ENCODE measurements at places on chromosomes 6 and 20. TPM values are rescaled to one million over a fixed set of nuclear protein-coding genes. Genes with fewer than 3 reads are reported as not detected.

DNA sequence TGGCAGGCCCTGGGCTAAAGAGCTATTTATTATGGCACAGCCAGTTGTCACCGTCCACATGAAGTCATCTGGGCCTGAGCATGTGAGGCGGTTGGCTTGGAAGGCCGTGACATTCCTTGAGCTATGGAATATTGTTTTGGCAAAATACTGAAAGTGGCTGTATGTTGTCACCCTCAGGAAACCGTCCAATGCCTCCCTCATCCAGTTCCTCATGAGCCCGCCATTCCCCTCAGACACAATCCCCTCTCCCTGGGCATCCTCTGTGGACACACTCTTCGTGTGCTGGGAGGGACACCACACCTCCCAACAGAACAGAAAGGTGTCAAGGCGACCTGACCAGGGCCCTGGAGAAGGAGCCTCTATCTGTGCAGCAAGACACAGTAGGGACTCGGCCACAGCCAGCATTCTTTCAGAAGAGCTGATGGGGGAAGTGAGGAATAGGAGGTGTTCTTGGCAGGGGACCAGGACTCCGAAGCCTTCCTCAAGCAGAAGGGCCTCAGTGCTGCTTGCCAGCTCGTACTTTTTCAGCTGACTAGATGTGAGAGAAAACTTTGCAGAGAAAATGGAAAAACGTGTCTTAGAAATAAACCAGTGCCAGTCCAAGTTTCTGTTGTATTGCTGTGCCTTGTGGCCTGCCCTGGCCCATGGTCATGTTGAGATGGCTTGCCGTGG is 120.5 kb downstream of the SOD2 start:
- H3K27me3 ChIP-seq: no peaks in the 10 kb centered on the region
- H3K27ac ChIP-seq: no peak overlapping the region
- H3K36me3 ChIP-seq: peaks cover 10% of the 10 kb centered on the region
- no peak overlapping the region for H3K4me3 ChIP-seq
- DNase-seq: no peak
- H3K4me1 ChIP-seq: no peaks in the 10 kb centered on the region

The NOTCH4 gene
- not detected for total RNA-seq

The CST9L gene
- not detected for total RNA-seq

The PLA2G7 gene
- not detected for total RNA-seq

The ERVFRD-1 gene
- total RNA-seq: not detected

The FOXS1 gene
- total RNA-seq: not detected

- H3K4me3 ChIP-seq: no peak overlapping the region
- no peaks in the 10 kb centered on the region for H3K36me3 ChIP-seq
- no peak overlapping the region for H3K27ac ChIP-seq
- DNase-seq: no peak
- no peaks in the 10 kb centered on the region for H3K27me3 ChIP-seq
- H3K4me1 ChIP-seq: peaks cover 12% of the 10 kb centered on the region
These were observed 1172.2 kb upstream of the CITED2 start for GRCh38 chr6:140546640-140547039.

DNA sequence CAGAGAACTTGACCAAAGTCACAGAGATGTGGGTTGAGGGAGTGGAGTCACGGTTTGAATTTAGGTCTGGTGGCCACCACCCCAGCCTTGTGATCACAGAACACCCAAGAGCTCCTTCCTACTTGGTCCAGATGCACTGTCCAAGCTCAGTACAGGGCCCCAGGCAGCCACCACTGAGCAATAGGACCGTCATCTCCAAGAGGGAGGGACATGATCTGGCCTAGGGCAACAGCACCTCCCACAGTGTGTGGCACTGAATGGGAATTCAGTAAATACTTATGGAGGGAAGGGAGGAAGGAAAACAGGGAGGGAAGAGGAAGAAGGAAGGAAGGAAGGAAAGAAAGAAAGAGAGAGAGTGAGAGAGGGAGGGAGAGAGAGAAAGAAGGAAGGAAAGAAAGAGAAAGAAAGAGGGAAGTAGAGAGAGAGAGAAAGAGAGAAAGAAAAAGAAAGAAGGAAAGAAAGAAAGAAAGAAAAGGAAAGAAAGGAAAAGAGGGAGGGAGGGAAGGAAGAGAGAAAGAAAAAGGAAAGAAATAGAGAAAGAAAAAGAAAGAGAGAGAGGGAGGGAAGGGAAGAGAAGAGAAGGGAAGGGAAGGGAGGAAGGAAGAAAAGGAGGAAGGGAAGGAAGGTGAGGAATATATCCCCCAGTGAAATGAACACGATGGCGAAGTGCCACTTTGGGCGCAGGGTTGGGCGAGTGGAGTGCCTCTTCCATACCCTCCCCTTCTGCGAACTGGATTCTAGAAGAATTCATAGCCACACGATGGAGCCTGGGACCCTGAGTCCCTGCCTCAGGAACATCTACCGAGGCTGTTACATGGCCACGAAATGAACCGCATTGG is 243.7 kb downstream of the TFAP2C start:
- no peak overlapping the region for H3K27ac ChIP-seq
- no peaks in the 10 kb centered on the region for H3K27me3 ChIP-seq
- H3K4me3 ChIP-seq: no peak overlapping the region

The RPP40 gene
- total RNA-seq: 34.8 TPM

The OR2H2 gene
- total RNA-seq: not detected

DNA sequence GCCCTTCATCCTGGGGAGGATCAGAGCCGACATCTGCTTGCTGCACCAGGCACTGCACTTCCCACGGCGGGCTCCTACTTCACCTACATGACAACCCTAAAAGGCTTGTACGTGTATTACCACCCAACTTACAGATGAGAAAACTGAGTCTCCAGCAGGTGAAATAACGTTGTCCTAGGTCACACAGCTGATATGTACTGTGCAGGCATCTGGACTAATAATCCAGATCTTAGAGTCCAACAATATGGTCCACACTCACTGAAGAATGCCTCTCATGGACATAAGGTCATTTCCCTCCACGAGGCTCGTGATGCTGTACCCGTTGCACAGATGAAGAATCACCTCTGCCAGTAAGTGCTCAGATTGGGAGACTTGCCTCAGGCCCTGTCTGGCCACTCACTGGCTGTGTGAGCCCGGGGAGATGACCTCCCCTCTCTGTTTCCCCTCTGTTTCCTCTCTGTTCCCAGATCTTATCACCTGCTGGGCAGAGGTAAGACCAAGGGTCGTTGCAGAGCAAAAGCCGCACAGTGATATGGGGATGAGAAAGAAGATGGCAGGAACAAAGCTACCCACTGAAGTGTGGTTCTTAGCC is 32.1 kb downstream of the TGM2 start:
- H3K36me3 ChIP-seq: no peaks in the 10 kb centered on the region
- DNase-seq: no peak
- H3K4me1 ChIP-seq: peaks cover 7% of the 10 kb centered on the region
- H3K27ac ChIP-seq: no peak overlapping the region
- H3K4me3 ChIP-seq: no peak overlapping the region

DNA sequence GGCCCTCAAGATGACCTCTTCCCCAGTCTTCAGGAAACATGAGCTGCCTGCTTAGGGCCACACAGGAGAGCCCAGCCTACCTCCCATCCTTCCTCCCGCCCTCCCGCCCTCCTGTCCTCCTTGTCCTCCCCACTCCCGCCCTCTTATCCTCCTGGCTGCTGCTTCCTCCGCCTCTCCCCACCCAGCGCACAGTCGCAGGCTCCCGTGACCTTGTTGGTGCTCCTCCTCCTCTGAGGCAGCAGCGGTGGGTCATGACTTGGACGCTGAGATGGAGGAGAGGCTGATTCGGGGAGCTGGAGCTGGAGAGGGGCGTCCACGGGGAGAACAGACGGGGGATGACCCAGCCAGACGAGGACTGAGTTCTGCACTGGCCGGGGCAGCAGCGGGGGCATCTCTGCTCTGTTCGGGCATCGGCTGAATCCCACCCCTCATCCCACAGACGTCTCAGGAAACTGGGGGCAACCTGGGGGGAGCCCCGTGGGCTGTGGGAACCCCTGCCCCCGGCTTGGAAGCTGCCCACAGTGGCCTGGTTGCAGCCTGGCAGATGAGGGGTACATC is 32.4 kb downstream of the CHRNA4 start:
- H3K4me3 ChIP-seq: no peak overlapping the region
- DNase-seq: no peak
- H3K27ac ChIP-seq: no peak overlapping the region
- H3K27me3 ChIP-seq: peaks cover 9% of the 10 kb centered on the region

GRCh38 chr6:152316024-152316423 is 321.1 kb downstream of the SYNE1 start:
- no peak overlapping the region for H3K27ac ChIP-seq
- peaks cover 13% of the 10 kb centered on the region for H3K36me3 ChIP-seq
- H3K4me1 ChIP-seq: peaks cover 11% of the 10 kb centered on the region

The POM121L2 gene
- total RNA-seq: not detected

- peaks cover 35% of the 10 kb centered on the region for H3K4me1 ChIP-seq
- H3K4me3 ChIP-seq: no peak overlapping the region
- no peaks in the 10 kb centered on the region for H3K36me3 ChIP-seq
- H3K27ac ChIP-seq: peak overlapping the region; percentile 3
These were observed 31.0 kb upstream of the TGM2 start for GRCh38 chr20:38196076-38196475.

- H3K36me3 ChIP-seq: peaks cover 41% of the 10 kb centered on the region
- no peak for DNase-seq
- H3K4me1 ChIP-seq: peaks cover 14% of the 10 kb centered on the region
- H3K27me3 ChIP-seq: no peaks in the 10 kb centered on the region
- H3K27ac ChIP-seq: no peak overlapping the region
These were observed 41.7 kb downstream of the SLC9A8 start for GRCh38 chr20:49854190-49854875.

The HEY2 gene
- not detected for total RNA-seq

- no peaks in the 10 kb centered on the region for H3K36me3 ChIP-seq
- DNase-seq: peak; percentile 16
- peaks cover 9% of the 10 kb centered on the region for H3K4me1 ChIP-seq
- H3K27me3 ChIP-seq: no peaks in the 10 kb centered on the region
- no peak overlapping the region for H3K27ac ChIP-seq
These were observed 407.4 kb upstream of the RGS17 start for GRCh38 chr6:153538491-153538890.

DNA sequence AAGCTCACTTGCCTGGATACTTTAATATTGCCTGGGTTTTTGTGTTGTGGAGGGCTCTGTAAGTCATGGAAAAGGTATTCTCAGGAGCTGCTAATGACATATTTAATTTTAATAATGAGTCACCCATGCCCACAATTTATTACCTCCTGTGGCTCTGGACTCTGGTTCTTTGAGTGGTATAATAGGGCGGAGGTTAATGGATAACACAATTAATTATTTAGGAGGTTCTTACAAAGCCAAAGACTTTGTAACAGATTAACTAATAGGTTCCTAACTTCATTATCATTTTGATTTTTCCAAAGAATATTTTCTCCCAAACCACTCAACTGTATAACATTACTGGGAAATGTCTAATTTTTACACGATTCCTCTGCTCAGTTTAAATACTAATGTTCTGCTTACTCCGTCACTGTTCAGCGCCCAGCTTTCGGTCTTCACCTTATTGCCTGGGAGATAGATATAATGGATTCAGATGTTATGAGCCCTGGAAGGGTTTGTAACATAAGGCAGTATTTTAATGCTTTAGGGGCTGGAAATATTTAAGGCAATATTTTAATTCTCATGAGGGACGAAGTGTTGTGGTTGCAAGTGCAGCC is 29.4 kb downstream of the PHACTR3 start:
- no peaks in the 10 kb centered on the region for H3K4me1 ChIP-seq
- peaks cover 90% of the 10 kb centered on the region for H3K27me3 ChIP-seq
- H3K36me3 ChIP-seq: no peaks in the 10 kb centered on the region
- no peak overlapping the region for H3K27ac ChIP-seq
- no peak for DNase-seq

DNA sequence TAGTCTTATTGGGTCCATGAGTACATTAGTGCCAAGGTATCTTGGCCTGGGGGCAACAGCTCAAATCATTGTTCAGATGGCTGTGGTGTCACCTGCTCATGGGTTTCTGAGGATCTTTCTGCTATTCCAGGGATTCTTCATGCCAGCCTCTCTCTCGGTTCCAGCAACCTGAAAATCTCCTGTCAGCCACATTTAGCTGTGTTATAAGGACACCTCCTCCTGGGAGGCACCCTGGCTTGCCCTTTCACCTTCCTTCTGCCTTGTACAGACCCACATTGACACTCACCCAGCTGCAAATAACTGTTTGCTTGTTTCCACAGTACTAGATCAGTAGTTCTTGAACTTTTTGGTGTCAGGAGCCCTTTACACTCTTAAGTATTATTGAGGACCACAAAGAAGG is 159.9 kb downstream of the GRM4 start:
- H3K27ac ChIP-seq: no peak overlapping the region
- DNase-seq: no peak
- H3K4me1 ChIP-seq: no peaks in the 10 kb centered on the region
- no peaks in the 10 kb centered on the region for H3K36me3 ChIP-seq
- no peak overlapping the region for H3K4me3 ChIP-seq

DNA sequence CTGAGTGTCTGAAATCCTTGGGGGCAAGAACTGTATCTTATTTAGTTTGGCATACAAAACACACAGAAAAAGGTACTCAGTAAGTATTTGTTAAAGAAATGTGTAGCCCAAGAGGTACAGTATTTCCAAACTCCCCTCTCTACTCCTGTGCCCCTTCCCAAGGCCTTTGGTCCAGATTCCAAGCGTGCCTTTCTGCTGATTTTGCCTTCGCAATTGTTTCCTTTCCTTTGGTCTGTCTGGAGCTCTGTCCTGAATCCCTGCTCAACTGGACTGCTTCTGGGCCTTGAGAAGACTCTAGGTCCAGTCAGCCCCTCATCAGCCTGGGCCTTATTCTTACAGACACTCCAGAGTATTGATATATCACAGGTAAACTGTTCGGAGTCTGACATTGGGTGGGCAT is 122.2 kb upstream of the SYNCRIP start:
- no peaks in the 10 kb centered on the region for H3K36me3 ChIP-seq
- H3K4me1 ChIP-seq: no peaks in the 10 kb centered on the region
- H3K27ac ChIP-seq: no peak overlapping the region
- no peak overlapping the region for H3K4me3 ChIP-seq
- no peak for DNase-seq
- peaks cover 37% of the 10 kb centered on the region for H3K27me3 ChIP-seq

The AGER gene
- 8.0 TPM for total RNA-seq

DNA sequence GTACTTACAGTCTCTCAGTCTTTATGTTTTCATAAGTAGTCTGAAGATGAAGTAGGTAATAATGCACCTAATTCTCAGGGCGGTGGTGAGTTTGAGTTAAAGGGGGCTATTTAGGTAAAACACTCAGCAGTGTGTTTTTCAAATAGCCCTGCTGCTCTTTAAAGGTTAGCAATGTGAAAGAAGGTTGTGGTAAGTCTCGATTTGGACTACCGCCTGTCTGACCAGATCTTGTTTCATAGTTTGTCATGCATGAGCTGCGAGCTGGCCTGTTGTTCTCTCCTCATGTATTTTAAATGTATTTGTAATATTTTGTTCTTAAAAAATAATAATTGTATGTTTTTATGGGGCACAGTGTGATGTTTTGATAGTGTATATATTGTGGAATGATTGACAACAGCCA is 340.2 kb downstream of the DHX35 start:
- H3K4me1 ChIP-seq: no peaks in the 10 kb centered on the region
- DNase-seq: no peak
- no peaks in the 10 kb centered on the region for H3K36me3 ChIP-seq
- no peaks in the 10 kb centered on the region for H3K27me3 ChIP-seq
